ENCODE measurements at places on chromosomes 12 and 14.
A peak's percentile ranks its signal among the peaks of the same experiment; 100 is the strongest.

- no peak for DNase-seq
These were observed 37.1 kb downstream of the CLIP1 start for GRCh38 chr12:122385171-122386016.

GRCh38 chr14:31934767-31935266 lies 142.3 kb upstream of the ARHGAP5 start:
- DNase-seq = peak; percentile 12

- DNase-seq = no peak
These were observed 92.0 kb downstream of the FBXL14 start for GRCh38 chr12:1502379-1502720.

DNA sequence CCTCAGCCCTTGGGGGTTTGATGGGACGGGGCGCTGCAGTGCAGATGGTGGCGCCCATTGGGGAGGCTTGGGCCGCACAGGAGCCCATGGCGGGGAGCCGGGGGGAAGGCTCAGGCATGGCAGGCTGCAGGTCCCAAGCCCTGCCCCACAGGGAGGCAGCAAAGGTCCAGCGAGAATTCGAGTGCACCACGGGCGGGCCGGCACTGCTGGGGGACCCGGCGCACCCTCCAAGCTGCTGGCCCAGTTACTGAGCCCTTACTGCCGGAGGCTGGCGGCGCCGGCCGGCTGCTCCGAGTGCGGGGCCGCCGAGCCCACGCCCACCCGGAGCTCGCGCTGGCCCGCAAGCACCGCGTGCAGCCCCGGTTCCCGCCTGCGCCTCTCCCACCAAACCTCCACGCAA lies 34.1 kb upstream of the NUBPL start:
- DNase-seq = no peak

- DNase-seq = no peak
These were observed 223.8 kb downstream of the VRK1 start for GRCh38 chr14:97021001-97021400.

DNA sequence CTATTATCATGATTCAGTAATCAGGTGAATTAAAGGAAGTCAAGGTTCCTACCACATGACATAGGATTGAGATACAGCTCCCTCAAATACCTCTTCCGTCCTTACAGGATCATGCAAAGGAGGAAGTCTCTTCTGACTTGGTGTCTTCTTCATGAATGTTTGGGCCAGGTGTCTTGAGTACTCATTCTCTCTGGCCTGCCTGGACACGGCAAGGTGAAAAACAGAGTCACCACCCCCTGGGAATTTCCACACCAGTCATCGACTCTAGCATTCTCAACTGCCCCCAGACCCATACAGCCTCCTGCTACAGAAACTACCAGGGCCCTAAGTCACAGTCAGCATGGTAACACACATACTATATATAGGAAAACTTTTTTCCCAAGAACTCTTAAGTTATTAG lies 44.9 kb upstream of the LTBP2 start:
- DNase-seq = no peak

DNA sequence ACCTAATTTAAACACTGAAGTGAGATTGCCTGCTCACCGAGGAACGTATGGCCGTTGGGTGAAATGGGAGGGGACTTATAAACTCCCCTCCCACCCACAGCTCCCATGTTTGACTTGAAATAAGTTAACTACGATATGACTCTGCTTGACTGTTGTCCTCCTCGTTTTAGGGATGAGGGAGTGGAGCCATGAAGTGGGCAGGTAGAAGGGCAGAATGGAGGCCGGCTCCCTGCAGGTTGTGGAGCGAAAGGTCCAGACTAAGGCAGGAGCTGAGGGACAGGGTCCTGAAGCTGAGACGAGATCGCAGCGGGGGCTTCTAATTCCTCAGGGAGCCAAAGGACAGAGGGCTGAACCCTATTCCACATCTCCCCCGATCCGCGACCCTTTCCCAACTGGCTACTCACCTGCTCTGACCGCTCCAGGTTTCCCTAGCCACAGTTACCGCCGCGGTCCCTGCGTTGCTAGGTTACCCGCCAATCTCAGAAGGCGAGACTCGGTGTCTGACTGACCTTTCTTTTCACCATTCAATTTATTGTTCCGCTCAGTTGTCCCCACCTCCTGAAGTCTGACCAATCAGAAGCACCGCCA lies 577 bp upstream of the TPCN1 start:
- DNase-seq = no peak

DNA sequence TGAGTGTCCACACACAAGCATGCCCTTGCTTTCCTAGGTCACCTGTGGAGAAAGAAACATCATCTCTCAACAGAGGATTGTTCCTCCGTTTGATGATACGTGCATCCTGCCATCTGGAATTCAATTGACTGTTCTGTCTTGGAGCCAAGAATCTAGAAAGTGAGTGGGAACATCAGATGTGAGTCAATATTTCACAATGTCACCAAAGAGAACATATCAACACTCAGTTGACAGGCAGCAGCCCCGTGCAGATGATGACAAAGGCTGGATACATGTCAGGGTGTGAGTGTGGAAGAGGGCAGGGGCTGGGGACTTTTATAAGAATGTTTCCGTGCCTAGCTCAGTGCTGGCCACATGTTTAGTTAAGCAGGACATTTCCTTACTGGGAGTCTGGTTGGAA lies 76.1 kb downstream of the TBC1D30 start:
- DNase-seq = no peak

- DNase-seq = no peak
These were observed 231.2 kb downstream of the PDZRN4 start for GRCh38 chr12:41419131-41419893.

GRCh38 chr14:67636361-67636919 lies 16.7 kb downstream of the ARG2 start:
- DNase-seq = no peak

DNA sequence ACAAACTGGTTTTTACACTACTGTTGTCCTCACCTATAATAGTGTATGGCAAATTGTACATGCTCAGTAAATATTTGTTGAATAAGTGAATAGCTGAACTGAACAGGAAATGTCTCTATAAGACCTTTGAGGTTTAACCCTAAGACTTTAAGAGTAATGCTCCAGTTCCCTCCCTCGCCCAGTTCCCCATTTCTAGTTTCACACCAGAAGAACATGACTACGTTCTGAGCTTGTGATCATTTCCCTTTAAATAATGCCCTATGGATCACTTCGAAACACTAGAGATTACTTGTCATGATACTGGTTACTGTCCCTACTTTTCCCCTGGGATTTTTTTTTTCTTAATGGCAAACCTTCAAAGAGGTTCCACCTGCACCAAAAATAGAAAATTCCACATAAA lies 69.3 kb downstream of the PRKD1 start:
- DNase-seq = no peak

All from CD4-positive, alpha-beta T cell treated with Interleukin-6 at 100 ng/mL for 8 hours (primary cell).